ENCODE measurements at places on chromosomes 11 and 22.

DNA sequence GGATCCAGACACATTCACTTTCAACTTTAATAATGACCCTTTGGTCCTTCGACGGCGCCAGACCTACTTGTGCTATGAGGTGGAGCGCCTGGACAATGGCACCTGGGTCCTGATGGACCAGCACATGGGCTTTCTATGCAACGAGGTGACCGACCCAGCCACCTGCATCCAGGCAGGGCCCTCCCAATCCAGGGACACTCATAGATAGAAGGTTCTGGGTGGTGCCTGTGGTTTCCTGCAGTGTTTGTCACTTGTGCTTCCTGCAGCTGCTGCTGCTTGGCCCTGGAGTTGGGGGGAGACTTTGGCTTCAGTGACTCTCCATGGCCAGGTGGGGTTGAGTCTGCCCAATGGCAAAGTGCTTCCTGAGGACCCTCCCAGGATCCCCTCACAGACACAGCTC, 7.3 kb downstream of the APOBEC3B start:
- DNase-seq = no peak

DNA sequence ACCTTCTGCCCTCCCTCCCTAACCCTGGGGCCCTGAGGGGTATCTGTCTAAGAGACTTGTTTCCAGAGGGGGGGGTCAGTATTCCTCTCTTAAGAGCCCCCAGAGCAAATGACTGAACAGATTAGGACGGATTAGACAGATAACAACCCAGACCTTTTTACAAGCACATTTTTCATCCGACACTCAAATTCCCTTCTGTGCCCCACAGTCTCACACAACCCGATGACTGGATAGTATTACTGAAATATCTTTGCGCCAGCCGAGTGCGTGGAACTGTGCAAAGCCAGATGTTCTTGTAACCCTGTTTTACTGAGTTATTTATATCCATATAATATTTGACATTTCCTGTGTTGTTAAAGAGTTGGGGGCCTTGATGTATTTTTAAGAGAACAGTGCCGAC, 30.9 kb upstream of the FLI1 start:
- DNase-seq = no peak

- DNase-seq = no peak
These were observed 452.3 kb downstream of the KCNA4 start for GRCh38 chr11:29564486-29564885.

GRCh38 chr11:115085461-115086210, 407.3 kb downstream of the NXPE2 start:
- no peak for DNase-seq

- DNase-seq = peak; percentile 47
These were observed 8.7 kb upstream of the CALCA start for GRCh38 chr11:14980854-14981253.

- DNase-seq = no peak
These were observed 66.9 kb downstream of the FBXO7 start for GRCh38 chr22:32541481-32541880.

DNA sequence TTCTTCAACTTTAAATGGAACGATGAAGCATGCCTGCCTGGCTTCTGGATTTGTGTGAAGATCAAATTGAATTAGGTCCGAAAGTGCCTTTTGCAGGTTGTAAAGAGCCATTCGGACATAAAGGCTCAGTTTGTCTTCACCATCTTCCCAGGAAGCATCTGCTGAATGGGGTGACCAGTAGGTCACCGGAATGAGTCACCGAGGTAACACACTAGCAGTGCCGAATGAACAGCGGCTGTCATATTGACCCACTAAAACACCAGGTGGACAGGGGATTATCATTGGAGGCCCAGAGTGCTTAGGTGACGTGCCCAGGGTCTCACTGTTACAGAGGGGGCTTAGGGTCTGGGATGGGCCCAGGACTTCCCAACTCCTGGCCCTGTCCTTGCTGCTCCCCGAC, 43.1 kb upstream of the MYH9 start:
- no peak for DNase-seq

- DNase-seq = no peak
These were observed 36.3 kb downstream of the BCR start for GRCh38 chr22:23216461-23217170.

DNA sequence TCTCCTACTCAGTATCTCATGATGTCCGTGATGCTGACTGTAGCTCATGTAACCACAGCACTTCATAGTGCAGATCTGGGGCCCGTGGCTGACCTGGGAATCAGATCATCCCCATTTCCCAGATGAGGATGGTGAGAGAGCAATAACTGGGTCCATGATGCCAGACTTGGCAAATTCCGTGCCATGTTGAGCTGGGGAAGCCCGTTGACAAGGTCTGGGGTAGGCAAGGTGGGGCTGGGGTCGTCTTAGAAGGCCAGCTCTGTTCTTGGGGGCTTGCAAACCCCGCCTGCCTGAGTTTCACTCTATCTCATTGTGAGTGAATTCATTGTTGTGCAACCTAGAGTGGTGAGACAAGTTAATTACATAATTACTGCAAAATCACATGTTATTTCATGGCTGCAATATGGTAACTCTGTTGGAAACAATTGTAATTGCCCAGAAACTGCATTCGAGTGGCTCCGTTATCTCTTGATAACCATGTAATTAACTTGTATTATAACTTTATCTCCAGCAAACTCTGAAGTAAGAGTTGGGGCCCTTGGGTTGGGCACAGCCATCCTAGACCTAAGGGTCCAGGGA, 41.7 kb downstream of the LMO1 start:
- no peak for DNase-seq

DNA sequence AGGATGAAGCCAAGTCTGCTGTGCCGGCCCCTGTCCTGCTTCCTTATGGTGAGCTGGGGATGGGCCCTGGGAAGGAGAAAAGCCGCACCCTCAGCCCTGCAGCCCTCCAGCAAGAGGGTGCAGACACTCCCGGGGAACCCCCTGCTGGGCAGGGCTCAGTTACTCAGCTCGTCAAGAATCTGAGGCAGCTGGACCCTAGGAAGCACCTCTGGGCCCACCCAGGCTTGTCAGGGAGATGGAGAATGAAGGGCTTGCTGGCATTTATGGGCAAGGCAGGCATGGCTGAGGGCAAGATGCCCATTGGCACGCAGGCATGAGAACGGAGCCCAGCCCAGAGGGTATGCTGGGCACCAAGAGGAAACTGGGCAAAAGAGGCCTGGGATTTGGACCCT, 12.9 kb downstream of the RELT start:
- DNase-seq = no peak

DNA sequence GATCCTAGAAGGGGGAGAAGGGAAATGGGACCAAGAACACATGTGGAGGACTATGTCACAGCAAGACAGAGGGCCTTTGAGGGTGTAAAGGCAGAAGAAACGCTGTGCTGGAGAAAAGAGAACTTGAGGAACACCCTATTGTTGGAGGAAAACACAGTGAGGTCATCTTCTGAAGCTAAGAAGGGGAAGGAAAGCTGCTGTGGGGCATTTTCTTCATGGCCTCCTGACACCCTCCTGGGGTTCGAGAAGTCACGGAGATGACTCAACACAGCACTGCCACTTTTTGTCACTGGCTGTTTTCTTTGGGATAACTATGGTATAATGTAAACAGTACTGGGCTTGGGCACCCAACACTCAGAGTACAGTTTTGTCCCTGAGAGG, 492.6 kb upstream of the CADM1 start:
- no peak for DNase-seq

GRCh38 chr11:30566482-30566881, 19.7 kb downstream of the MPPED2 start:
- DNase-seq = no peak

- no peak for DNase-seq
These were observed 222.5 kb upstream of the KIRREL3 start for GRCh38 chr11:127223026-127223425.

- no peak for DNase-seq
These were observed 19.5 kb upstream of the FLRT1 start for GRCh38 chr11:64015935-64016845.

DNA sequence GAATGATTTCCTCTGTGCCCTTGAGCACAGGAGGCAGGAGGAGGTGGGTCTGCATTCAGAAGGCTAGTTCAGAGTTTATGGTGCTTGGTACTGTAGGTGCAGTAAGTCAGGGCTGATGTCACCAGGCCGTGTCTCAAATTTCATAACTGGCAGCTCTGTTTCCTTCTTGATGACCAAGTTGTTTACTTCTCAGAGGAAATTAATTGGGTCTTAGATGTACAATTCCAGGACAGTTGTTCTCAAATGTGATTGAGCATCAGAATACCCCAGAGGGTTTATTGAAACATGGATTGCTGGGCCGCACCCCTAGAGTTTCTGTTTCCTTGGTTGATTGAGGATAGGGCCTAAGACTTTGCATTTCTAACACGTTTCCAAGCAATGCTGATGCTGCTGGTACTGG, 6.2 kb downstream of the AMOTL1 start:
- no peak for DNase-seq

DNA sequence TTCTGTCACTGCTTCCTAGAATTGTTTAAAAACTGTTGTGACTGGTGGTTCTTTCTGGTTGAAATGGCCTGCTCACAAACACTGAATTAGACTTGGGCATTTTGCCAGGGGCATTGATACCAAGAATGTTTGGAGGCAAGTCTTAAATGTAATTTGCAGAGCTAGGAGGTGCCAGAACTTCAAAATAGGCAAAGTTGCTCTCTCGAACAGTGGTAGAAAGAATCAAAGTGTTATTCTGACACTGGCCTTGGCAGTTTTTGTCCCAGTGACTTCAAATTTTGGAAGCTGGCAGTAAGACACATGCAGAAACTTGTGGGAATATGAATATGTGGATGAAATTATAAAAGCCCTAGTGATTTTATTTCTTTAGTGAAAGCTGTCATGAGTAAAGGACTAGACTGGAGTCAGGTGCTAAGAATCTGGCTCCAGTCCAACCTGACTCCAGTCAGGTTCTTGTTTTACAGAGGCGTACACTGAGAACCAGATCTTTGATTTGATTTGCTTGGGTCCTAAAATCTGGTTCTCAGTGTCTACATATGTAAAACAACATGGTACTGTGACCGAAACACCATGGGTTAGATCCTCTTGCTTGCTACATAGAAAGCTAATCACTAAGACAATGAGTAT, 20.9 kb downstream of the SVIP start:
- no peak for DNase-seq

GRCh38 chr11:74139151-74139918, 31.5 kb downstream of the C2CD3 start:
- no peak for DNase-seq

GRCh38 chr11:108601150-108601549, 7.6 kb upstream of the EXPH5 start:
- DNase-seq = no peak

GRCh38 chr11:2540223-2540991, 95.6 kb downstream of the KCNQ1 start:
- no peak for DNase-seq

DNA sequence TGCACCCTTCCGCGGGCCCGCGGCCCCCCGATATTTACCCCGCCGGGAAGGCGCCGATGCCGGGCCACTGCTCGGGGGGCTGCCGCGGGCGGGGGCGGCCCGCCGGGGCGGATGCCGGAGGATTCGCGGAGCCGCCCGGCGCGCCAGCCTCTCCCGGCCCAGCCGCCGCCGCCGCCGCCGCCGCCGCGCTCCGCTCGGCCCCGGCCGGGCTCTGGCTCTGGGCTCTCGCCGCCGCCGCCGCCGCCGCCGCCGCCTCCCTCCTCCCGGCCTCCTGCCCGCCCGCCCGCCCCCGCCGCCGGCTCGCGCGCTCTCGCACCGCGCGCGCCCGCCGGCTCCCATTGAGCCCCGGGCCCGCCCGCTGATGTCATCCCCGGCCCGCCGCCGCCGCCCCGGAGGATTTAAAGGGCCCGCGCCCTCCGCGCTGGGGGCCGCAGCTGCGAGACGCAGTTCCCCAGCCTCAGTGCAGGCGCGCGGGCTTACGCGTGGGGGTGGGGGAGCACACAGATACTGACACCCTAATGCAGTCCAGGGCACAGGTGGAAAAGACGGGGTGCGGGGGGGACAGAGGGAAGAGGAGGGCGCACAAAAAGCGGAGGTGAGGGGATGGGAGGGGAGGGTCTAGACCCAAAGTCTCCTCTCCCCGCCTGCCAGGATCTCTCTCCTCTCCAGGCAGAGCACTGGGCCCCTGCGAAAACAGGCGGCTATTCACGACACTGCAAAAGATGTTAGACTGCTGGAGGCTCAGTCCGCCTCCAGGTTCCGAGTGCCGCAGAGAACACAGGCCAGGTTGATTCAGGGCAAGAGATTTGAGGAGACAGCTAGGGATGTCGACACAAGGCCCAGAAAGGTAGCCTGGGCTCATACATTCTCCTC, at the start of gene CSNK1E:
Gene CSNK1E (minus strand): TSS at position 312 of the 873 bp plus-strand sequence. CDS start 3,276 bp downstream, outside the sequence.
- DNase-seq = no peak

DNA sequence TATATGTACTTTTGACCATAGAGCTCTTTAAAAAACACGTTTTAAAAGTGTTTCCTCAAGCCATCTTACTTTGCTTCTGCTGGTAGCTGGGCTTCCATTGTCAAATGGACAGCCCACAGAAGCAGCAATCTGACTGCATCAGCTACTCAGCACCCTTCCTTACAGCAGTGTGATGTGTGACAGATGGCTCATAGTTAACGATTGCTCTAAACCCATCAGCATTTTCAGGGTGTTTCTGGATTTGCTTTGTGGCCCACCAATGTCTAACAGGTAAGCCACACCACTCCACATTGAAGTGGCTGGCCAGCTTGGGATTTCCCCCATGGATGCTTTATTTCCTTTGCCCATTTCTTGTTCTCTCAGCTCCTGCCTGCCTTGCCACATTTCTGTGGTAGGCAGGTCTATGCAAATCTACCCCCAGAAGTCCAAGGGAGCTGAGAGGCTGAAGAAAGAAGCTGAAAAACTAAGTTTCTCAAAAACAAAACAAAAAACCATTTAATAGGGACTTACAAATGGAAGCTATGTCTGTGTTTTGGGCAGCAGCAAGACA, 7.3 kb upstream of the FAR1 start:
- DNase-seq = no peak

DNA sequence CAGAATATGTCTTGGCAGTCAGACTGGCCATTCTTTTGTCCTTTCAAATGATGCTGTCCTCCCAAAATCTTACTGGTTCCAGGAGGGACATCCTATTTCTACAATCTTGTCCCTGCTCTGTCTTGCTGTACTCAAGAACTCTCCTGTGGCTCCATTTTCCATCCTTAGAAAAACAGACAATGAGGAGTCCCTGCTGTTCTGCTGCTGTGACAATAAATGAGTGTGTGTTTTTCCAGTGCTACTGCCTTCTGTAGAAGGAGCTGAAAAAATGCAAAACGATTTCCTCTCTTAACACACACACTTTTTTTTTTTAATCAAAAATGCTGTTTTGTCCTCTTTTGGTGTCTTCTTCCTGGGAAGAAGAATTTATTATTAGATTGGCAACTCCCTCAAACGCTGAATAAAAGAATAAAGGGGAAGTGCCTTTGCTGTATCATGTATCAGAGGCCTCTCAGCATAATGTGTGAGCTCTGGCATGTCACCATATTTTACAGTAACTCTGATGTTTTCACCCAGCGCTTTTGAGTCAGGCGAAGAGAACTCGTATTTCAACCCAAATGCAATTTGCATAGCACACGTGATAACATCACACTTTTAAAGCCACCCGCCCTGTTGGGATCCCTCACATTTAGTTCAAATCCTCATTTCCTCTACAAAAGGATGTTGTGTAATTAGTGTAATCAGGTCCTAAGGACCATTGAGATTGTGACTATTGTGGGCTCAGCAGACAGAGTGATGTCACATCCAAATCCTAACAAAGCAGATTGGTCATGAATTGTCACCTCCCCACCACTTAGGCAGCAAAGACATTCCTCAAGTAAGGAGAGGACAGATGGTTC, 496.0 kb upstream of the LARGE1 start:
- no peak for DNase-seq

- no peak for DNase-seq
These were observed 21.4 kb downstream of the CD44 start for GRCh38 chr11:35160246-35160824.

All from skeletal muscle cell (primary cell).